ENCODE measurements at places on chromosomes 11 and 22. TPM values are rescaled to one million over a fixed set of nuclear protein-coding genes. Genes with fewer than 3 reads are reported as not detected.

DNA sequence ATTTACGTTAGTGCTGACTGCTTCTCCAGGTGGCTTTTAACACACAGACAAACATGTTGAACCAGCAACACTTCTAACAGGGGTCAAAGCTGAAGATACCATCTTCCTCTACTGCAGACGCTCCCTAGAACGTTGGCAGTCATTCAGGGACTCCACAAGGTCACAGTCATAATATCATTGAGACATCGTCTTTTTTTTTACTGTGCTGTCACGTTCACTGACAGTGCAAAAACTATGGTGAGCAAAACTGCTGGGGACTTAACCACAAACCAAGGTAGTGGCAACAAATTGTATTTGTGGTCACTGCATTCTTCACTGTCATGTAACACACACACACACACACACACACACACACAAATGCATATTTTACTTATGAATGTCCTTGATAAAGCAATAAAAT is 244.9 kb downstream of the CASP12 start:
- no peak for DNase-seq

GRCh38 chr11:32006799-32007388 is 84.0 kb upstream of the RCN1 start:
- peak; percentile 77 for DNase-seq

- no peak for DNase-seq
These were observed 402.0 kb upstream of the CADM1 start for GRCh38 chr11:115906171-115906570.

DNA sequence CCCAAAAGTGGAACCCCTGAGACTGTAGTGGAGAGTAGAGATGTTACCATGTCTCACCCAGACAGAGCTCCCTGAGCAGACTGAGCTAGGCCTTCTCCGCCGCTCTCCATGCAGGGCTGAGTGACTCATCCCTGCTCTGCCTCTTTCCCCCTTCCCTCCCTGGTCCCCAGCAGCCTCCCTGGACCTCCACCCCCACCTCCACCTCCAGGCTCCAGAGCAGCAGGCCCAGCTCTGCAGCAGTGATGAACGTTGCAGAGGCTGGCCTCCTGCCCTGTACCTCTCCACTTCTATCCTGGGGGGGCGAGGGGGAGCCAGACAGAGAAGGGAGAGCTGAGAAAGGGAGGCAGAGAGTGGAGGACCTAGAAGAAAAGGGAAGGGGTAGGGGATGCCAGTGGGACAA is 19.3 kb upstream of the ARAP1 start:
- peak; percentile 83 for DNase-seq

DNA sequence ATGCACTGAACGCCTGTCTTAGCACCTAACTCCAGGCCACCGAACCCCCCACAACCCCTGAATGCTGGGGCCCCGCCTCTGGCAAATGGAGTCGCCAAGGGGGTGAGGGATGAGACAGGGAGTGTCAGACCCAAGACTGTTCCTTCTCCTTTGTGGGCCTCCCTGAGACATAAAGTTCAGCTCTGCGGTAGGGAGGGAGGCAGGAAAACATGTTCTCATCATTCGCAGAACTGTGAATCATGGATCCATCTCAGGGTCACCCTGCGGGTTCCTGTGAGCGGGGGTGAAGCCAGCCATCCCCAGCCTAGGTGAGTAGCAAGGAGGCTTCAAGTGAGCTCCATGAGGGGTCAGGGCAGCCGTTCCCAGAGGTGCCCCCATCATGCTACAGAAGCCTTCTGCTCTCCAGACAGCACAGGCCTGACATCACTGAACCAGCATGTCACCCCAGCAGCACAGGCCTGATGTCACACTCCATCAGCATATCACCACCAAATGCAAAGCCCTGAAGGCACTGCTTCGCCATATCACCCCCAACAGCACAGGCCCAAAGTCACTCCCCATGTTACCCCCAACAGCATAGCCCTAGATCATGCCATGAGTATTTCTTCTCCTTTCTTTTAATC is 27.2 kb downstream of the TMPRSS6 start:
- DNase-seq: no peak

- DNase-seq: no peak
These were observed 98.7 kb downstream of the WNT7B start for GRCh38 chr22:45878051-45878781.

- peak; percentile 33 for DNase-seq
These were observed 72.8 kb upstream of the CLNS1A start for GRCh38 chr11:77710358-77710757.

- DNase-seq: peak; percentile 37
These were observed 7.8 kb upstream of the BCL9L start for GRCh38 chr11:118933486-118933885.

The RAB3IL1 gene
- 6.6 TPM for total RNA-seq

The EFCAB6 gene
- 3.5 TPM for total RNA-seq

The ASCL2 gene
- total RNA-seq: not detected

The PANX2 gene
- not detected for total RNA-seq

The C11orf97 gene
- total RNA-seq: not detected

The SLC16A8 gene
- total RNA-seq: 0.51 TPM

Measured in GM23248 (cell line).